Activated naive CD8-positive, alpha-beta T cell treated with anti-CD3 and anti-CD28 coated beads, Interleukin-2, amount 50 U/mL, for 16 hours (primary cell): ENCODE measurements at places on chromosomes 5 and 9.

DNA sequence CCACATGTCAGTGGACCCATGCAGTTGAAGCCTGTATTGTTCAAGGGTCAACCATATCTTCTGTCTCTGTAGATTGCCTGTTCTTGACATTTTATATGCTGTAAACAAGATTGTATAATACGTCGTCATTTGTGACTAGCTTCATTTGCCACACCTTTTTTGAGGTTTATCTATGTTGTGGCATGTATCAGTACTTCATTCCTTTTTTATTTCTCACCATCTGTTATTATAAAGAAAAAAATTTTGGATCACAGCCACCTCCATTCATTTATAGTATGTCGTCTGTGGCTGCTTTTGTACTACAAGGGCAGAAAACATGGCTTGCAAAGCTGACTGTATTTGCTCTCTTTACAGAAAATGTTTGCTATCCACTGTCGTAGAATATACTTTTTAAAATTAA lies 72.4 kb downstream of the TEK start:
- DNase-seq: no peak

DNA sequence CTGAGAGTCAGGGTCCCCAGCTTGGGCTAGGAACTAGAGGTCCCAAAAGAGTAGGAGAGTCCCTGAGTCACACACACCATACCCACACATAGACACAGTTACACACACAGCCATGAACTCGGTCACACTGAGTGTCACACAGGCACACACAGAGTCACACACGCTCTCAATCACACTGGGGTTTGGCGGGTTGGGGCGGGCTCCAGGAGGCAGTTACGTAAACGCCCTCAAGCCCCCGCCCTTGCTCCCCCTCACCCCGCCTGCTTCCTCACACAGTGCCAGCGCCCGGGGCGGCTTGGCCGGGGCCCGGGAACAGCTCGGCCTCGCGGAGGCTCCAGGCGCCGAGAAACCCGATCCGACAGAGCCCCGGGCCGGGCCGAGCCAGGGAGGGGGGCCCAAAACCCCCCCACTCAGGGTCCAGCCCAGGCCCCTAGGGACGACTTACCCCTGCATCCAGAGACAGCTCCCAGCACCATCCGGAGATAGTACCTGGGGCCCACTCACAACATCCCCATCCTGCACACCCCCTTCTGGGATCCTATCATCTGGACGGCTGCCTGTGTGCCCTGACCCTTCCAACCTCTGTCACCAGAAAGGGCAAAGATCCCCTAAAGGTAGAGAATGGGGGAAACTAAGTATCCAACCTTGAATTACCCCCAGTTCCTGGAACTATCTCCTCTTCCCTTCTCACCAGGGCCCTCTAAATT lies 3.5 kb upstream of the CNTFR start:
- DNase-seq: no peak

DNA sequence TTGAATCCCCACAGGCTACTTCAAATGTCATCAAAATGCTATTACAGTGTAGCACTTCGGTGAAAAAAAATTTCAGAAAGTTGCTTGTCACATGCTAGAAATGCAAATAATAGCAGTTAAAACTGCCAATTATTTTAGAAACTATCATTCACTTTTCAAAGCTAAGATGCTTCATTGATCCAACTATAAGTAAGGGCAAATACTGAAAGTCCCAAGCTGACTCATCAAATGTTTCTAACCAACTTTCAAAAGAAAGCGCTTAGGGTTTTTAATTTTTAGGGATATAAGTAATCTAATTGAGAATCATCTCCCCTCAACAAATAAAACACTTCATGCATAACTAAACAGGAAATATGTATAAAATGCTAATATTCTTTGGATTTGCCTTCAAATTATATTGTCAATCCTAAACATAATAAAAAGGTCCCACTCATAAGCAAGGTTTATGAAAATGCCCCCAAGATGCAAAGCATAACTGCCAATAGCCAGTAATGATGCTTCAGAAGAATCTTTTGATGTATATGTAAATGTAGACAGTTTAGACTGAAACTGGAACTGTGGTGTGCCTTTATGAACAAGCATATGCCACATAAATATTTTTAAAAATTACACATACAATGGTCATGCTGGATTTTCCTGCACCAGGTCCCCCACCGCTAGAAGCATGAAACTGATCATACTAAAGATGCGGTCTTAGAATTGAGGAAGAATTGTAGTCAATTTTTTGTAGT lies 12.2 kb downstream of the ACTL7A start:
- DNase-seq: no peak

DNA sequence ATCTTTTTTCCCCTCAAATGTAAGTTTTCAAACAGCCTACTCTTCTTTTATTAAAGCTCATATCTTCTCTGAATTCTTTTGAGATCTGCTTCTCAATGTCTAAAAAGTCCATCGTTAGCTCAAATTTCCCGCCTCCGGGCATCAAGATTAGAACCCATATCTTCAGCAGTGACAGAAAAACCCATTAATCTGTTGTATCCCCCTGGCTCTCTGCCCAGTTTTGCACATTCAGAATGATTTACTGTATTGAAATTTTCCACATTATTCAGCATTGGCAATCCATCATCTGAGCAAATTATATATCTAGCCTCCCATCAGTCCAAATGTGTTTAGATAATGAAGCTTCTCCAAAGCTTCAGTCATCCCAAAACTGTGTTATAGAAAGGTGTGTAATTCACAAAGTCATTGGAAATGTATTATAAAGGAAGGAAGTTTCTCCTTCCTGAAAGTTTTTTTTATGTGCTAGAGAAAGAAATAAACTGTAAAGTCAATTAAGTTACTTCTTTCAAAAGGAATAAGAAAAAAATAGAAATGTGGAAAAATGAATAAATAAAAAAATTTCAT lies 849.9 kb downstream of the MAT2B start:
- no peak for DNase-seq

- no peak for DNase-seq
These were observed 316.1 kb downstream of the DMRT2 start for GRCh38 chr9:1366276-1366675.

- DNase-seq: no peak
These were observed 378.1 kb upstream of the TLE4 start for GRCh38 chr9:79193501-79194223.

DNA sequence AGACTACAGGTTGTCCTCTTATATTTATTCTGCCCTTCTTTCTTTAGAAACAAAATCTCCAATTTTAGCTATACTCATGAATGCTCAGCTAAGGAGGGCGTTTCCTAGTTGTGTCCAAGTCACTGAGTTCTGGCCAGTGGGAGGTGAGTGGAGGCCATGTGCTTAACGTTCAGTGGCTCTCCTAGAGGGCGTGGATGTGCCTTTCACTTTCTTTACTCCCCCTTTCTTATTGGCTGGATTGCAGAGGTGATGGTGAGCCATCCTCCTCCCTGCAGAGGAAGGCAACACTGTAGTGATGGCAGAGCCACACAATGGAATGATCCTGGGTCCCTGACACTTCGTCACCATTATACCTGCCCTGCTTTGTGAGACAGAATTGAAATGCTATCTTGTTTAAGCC lies 54.6 kb downstream of the ALG2 start:
- no peak for DNase-seq

- DNase-seq: no peak
These were observed 8.3 kb upstream of the CXXC5 start for GRCh38 chr5:139639619-139640380.
